T-cell (primary cell): ENCODE measurements at places on chromosomes 13 and 19.

DNA sequence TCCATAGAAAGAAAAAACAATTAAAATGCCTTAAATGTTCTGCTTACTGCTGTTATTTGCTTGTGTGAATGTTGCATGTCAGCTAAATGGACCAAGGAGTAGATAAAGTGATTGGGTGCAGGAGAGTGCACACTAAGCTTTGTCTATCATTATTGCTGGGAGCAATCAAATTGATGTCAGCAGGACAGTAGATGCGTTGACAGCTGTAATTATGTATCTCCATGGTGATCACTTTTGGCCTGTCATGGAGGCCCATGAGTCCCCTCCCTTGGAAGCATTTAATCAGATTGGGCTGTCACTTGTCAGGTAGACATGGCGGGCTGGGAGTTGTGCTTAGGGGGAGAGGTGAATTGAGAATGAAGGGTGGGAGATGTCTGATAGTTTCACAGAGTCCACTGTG is 215.3 kb downstream of the PCCA start:
- DNase-seq, result no peak

- DNase-seq, result no peak
These were observed 5.1 kb upstream of the DCUN1D2 start for GRCh38 chr13:113495494-113496210.

- no peak for DNase-seq
These were observed 63.4 kb downstream of the CELF5 start for GRCh38 chr19:3287814-3288213.

GRCh38 chr19:50046649-50047503 is 21.1 kb downstream of the ZNF473 start:
- DNase-seq, result peak; percentile 47

GRCh38 chr13:113001241-113002140 is 32.5 kb downstream of the MCF2L start:
- DNase-seq, result no peak

DNA sequence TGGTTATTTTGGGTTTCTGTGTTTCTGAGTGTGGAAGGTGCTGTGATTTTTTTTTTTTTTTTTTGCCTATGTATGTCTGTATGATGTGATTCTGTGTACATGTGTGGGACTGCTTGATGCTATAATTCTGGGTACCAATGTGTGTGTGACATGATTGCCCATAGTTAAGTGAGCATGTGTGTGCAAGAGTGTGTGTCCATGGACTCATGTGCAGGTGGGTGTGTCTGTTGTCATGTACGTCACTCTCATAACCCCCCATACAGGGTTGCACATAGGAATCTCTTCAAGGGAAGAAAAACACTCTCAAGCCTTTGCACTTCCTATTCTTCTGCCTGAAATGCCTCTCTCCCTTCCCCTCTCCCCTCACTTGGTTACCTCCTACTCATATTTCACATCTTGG is 2.5 kb upstream of the PPP5C start:
- DNase-seq, result no peak

GRCh38 chr13:98986226-98986846 is 8.5 kb upstream of the DOCK9 start:
- no peak for DNase-seq

- no peak for DNase-seq
These were observed 90.0 kb downstream of the WDFY2 start for GRCh38 chr13:51674276-51674675.

DNA sequence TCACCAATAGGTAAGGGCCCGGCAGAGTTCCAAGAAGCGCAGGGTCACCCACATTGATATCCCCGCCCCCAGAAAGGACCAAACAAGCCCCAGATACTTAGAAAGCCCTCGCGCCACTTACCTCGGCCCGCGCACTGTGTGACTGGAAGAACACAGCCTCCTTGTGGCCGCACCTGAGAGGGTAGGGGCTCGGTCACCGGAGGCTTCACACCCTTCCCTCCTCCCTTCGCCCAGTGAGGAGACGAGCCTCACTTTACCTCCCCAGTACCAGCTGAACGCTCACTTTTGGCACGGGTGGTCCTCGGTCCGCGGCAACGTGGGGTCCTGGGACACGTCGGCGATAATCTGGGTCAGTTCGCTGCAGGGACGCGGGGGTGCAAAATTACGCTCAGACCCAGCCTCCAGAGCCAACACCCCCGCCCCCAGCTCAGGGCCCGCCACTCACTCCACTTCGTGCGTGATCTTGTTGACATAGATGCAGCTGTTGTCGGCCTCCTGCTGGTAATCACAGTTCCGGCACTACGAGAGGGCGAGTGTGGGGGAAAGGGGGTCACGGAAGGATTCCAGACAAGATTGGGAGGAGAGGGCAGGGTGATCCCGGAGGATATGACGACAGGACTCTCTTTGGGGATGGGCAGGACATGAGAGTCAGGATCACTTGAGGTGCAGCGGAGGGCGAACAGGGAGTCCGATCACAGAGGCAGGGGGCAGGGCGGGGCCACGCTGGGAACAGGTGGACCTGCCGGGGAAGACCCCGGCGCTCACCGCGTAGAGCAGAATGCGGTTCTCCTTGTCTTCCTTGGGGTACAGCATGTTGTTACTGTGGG is 568 bp downstream of the POLR2I start:
- peak; percentile 23 for DNase-seq

GRCh38 chr13:35179920-35180663 is 238.0 kb downstream of the NBEA start:
- DNase-seq, result no peak

GRCh38 chr13:45101327-45102018 is 18.8 kb upstream of the GTF2F2 start:
- no peak for DNase-seq

DNA sequence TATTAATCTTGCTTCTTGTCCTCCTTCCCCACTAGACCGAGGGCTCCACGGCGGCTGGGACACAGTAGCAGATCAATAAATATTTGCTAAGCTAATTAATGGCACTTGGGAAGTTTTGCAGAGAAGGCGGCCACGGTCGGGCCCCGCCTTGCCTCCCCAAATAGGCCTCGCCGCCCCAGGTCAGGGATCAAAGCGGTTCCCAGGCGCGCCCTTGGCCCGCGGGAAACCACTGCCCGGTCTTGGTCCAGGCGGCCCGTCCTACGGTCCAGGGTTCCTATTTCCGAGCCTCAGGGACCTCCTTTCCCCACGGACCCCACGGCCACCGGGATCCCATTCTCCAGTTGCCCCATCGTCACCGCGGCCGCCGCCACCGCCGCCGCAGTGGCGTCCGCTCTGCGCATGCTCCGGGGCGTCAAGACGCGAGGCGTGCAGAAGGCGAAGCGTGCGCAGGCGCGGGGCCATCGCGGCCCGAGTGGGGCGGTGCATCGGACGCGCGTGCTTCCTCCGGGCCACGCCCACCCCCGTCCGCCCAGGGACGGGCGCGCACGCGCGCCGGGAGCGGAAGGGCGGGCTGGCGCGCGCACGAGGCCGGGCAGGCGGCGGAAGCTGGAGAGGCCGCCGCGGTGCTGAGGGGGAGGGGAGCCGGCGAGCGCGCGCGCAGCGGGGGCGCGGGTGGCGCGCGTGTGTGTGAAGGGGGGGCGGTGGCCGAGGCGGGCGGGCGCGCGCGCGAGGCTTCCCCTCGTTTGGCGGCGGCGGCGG is at the start of gene SMARCA4:
TSS of gene SMARCA4 (plus strand) at position 717 of the 759 bp plus-strand sequence. CDS start 23,122 bp downstream, outside the sequence.
- peak; percentile 97 for DNase-seq

DNA sequence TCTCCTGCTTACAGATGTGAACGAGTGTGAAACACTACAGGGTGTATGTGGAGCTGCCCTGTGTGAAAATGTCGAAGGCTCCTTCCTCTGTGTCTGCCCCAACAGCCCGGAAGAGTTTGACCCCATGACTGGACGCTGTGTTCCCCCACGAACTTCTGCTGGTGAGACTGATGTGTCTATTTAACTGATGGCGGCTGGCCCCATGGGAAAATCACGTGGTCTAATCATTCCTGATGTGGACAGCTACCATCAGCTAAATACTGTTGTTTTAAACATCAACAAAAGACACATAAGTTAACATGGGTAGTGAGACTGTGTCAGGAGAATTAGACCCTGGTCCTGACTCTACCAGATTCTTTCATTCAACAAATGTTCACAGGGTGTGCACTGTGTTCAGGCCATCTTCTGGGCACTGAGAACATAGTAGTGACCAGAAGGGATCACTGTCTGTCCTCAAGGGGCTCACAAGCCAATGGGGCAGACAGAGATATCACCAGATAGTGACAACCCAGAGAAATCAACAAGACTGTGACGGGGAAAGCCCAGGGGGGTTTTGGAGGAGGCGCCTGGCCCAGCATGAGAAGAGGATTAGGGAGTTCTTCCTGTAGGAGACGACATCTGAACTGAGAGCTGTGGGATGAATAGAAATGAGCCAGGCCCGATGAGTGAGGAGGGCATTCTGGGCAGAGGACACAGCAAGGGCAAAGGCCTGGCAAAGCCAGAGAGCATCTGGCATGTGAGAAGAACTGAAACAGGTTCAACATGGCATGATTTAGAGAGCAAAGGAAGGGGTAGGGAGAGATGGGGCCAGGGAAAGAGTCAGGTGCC is 18.4 kb downstream of the LTBP4 start:
- no peak for DNase-seq

- no peak for DNase-seq
These were observed 12.4 kb upstream of the VWA8 start for GRCh38 chr13:41973247-41973741.

DNA sequence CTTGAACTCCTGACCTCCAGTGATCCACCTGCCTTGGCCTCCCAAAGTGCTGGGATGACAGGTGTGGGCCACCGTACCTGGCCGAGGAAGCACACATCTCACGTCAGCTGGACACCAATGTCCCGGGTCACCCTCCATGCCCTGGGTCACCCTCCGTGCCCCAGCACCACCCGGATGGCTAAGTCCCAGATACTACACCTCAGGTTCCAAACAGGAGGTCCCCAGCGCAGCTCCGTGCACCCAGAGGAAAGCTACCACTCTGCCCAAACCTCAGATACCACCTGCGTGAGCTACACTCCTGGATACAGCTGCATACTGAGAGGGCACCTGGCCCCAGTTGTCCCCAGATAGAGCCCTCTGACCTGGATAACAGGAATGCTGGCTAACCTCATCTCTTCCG is 14.0 kb downstream of the LRRC4B start:
- no peak for DNase-seq

DNA sequence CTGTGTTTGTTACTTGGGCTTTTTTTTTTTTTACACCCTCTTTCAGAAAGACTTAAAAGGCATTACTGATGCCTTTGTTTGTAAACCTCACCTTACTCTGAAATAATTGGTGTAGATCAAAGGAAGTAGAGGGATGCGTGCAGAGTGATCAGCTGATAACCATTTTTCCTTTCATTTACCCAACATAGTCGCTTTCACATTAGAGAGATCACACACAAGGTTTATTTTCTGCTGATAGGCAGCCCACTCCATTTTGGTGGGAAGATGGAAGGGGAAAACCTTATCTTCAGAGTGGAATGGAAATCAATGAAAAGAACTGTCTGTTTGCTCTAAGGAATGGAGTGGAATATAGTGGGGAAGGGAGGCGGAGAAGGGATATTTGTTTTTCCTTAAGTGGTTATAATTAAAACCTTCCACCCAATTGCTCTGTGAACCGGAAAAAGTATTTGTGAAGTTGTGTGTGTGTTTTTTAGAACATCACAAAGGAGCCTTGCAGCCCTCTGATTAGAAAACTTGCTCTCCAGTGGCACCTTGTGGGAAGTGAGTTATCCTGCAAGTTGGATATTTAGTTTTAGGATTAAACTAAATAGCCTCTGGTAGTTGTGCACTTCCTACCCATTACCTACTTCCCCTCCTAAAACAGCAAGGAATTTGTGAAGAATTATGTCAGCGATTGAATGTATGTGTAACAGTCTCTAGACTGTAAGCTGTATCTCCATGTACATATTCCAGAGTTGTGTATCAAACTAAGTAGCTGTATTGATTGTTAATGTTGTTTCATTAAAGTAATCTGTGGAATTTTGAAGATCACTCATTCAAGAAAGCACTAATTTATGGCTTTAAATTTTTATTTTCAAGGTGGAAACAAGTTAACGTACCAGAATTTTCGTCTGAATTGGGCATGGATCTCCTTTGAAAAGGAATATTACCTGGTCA is 76.8 kb downstream of the FREM2 start:
- no peak for DNase-seq

- no peak for DNase-seq
These were observed 4.1 kb downstream of the IL27RA start for GRCh38 chr19:14035706-14036105.

DNA sequence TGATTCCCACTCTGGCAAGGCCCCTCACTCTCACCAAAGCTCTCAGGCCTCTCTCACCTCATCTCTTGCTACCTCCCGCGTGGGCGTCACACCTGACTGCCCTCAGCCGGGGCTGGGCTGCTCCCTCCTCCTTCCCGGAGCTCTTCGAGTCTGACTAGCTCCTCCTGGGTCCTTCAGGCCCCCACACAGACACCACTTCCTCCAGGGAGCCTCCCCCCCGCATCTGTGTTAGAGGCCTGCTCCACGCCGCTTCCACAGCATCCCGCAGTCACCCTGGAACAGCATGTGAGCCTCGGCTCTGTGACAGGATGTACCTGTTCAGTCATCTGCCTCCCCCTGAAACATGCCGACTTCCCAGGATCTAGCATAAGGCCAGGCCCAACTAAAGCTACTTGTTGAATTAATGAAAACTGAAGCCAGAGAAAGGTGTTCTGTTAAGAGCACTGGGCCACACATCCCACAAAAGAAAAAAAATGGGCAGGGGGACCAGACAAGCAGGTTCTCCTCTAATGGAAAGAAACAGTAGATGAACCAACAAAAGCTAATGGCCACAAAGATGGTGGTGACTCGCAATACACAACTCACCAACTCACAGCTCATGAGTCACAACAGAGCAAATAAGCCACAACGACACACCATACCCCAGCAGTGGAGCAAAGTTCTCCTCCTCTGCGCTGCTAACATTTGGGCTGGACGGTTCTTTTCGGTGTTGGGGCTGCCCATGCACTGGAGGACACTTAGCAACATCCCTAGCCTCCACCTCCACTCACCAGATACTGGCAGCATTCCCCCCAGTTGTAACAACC is 3.0 kb downstream of the PPP6R1 start:
- peak; percentile 30 for DNase-seq

- DNase-seq, result no peak
These were observed 49.1 kb downstream of the WASF3 start for GRCh38 chr13:26606631-26607030.

- peak; percentile 71 for DNase-seq
These were observed at the start of gene GPR180 for GRCh38 chr13:94601446-94602431. TSS of gene GPR180 (plus strand) at chr13:94601857. CDS start at chr13:94601928, 71 bp downstream.

DNA sequence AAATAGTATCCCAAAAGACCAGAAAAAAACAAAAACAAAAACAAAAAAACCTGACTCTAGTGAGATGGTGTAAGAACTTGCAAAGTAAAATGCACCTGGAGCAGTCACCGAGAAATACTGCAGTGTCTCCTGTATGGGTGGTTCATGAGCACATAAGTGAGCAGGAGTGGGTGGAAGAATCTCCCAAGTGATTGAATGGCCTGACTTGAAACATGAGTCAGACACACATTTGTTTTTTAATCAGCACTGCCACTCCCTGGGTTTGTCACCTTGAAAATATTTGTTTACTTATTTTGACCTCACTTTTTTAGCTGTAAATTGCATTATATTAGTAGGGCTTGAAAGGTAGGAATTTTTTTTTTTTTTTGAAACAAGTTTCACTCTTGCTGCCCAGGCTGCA is 2.0 kb downstream of the ZNF431 start:
- DNase-seq, result no peak

DNA sequence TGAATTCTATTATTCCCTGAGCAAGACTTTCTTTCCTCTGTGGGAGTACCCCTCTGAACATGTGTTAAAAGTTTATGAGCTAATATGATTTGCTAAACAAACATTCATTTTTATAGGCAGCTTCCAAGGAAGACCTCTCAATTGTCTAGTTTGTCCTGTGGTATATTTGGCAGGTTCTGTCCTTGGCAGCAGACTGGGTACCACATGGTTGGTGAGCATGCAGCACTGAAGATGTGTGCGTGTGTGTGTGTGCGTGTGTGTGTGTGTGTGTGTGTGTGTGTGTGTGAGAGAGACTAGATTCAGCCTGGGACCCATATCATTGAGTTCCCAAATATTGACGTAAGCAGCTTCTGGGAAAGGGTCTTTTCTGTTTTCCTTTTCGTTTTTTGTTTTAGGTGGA is 24.0 kb downstream of the FGF9 start:
- DNase-seq, result no peak
